ENCODE measurements at places on chromosomes 6 and 20.

- DNase-seq, result no peak
These were observed 108.5 kb downstream of the ZMYND8 start for GRCh38 chr20:47247972-47248371.

DNA sequence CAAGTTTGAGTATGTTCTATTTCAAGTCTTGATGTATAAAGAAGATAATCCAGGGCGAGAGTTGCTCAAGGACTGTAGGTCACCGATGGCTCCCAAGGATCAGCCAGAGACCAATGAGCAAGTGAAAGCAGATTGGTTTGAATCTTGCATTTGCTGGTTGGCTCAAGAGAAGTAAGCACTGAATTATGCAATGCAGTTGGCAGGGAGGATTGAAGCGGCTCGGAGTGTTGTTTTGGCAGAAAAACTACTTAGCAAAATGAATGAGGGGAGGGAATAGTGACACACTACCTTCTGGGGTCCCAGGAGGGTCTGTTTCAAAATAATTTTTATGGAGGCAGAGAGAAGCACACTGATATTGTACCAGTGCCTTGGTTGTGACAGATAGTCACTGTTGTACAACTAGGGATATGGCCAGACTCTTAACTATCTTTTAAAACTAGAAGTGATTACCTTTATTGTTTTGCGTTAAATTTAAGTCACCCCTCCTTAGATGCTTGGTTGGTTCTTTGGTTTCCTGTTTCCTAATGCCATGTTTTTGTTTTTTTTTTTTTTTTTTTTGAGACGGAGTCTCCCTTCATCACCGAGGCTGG, 15.7 kb downstream of the SASH1 start:
- no peak for DNase-seq

GRCh38 chr6:130796313-130796905, 30.8 kb upstream of the SMLR1 start:
- no peak for DNase-seq

- DNase-seq, result no peak
These were observed 17.1 kb upstream of the SMIM13 start for GRCh38 chr6:11076540-11076939.

DNA sequence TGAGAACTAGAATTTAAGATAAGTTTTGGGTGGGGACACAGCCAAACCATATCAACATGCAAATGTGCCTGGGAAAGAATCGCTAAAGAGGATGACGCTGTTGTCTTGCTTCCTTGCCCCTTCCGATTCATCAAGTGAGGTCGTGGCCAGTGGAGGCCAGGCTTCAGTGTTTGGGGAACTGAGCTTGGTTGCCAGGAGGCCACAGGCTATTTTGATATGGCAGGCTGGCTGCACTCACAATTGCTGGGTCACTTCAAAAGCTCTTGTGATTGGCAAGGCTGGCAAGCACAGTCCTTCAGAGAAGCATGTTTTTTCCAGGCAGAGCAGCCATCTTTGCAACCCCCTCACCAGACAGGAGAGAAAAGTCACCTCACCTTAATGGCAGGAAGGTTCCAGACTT, 45.8 kb downstream of the SAMD5 start:
- no peak for DNase-seq

DNA sequence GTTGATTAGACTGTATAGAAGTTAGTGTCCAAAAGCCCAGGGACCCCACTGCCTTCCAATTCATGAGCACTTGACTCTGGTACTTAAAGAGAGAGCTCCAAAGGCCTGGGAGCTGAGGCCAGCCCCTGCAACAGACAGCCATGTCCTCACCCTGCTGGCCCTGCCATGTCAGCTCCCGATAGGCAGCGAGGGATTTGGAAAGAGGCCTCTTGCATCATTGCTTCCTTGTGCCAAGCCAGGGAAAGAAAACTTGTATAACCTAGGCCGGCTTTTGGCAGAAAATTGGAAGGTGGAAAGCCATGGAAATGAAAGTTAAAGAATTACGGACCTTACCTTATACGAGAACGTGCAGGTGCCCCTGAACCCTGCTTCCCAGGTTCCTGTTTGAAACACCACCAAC, 8.4 kb upstream of the PCK1 start:
- DNase-seq, result no peak
